CD14-positive monocyte (primary cell): ENCODE measurements at places on chromosomes 5 and 9. TPM values are rescaled to one million over a fixed set of nuclear protein-coding genes. Genes with fewer than 3 reads are reported as not detected.

ARHGEF28 gene
- not detected for polyA plus RNA-seq

GRCh38 chr9:35923927-35924763, 14.9 kb downstream of the SPAAR start:
- no peaks in the 10 kb centered on the region for H3K36me3 ChIP-seq
- no peak for DNase-seq
- no peak overlapping the region for H3K4me3 ChIP-seq
- no peak overlapping the region for H3K27ac ChIP-seq

GRCh38 chr5:28324174-28324573, 1285.8 kb upstream of the CDH9 start:
- H3K4me3 ChIP-seq: no peak overlapping the region
- no peak overlapping the region for H3K27ac ChIP-seq
- H3K4me1 ChIP-seq: no peaks in the 10 kb centered on the region
- H3K27me3 ChIP-seq: no peaks in the 10 kb centered on the region
- H3K36me3 ChIP-seq: no peaks in the 10 kb centered on the region

DNA sequence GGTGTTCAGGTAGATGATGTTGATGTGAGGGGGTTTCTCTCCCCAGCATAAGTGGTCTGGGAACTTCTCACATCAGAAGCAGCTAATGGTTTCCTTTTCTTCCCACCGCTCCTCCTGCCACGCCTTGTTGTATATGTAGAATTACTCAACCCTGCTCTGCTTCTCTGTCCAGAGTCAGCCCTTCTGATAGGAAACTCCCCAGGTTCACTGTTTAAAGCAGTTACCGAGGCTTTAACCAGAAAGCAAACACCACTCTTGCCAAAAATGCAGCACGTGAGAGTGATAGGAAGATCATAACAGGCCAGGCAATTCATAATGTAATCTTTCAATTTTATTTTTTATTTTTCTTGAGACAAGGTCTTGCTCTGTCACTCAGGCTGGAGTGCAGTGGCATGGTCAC, 10.5 kb upstream of the TMEM252 start:
- H3K4me3 ChIP-seq: no peak overlapping the region
- H3K36me3 ChIP-seq: no peaks in the 10 kb centered on the region
- peak; percentile 62 for DNase-seq

SPINK1 gene
- polyA plus RNA-seq: not detected

DNA sequence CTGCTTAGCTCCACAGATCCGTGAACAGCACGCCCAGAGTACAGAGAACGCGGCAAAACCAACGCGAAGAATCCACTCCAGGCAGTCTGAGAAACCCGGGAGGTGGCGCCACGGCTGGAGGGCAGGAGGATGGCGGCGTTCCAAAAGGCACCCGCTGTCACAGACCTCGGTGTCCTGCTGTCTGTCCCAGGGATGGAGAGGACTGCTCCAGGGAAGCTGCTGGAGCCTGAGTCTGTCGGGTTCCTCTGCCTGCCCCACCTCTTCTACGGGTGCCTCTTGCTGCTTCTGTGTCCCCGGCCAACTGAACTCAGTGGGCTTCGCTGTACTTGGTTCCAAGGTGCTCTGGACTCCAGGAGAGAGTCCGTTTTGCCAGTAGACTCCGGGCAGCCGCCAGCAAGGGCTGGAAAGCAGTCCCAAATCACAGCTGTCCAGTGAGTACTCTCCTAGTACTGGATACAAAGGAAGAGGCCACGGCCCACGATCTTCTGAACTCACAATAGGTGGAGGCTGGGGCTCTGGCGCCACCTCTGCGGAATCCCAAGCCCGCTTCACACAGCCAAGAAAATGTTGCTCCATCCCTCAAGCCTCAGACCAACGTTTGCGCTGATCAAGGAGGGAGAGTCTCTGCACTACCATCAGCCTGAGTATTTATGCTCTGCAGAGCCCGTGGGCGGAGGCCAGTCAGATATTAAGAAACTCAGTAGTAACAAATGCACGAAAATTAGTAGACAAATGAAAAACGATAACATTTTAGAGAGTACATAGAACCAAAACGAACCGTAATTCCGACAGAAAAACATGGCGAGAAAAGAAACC, 440 bp downstream of the ANXA2R start:
- H3K27me3 ChIP-seq: no peaks in the 10 kb centered on the region
- no peaks in the 10 kb centered on the region for H3K36me3 ChIP-seq
- peak; percentile 71 for DNase-seq

DNA sequence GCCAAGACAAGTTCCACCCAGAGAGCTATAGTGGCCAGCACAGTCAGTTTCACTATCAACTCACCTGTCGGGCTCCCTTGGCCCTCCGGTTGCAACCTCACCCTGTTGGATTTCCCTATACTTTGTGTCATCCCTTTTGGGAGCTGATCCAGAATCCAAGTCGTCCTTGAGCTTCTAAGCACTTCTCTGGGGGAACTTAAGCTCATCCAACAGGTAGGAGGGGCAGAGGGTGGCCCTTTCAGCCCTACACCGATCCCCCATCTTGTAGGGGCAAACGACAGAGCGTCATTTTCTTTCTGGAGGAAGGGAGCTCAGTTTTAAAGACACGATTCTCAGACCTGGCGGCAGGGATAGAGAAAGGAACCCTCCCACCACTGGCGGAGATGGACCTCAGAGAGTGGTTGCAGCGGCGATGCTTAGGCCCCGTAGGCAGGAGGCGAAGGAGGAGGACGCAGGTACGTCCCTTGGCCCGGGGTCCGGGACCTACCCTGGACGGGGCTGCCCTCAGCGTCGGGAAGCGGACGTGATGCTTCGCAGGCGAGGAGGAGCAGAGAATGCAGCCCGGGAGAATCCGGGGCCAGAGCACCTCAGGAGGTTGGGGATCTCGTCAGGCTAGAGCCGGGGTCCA, 519 bp downstream of the ZER1 start:
- no peak for DNase-seq

SH3RF2 gene
- polyA plus RNA-seq: not detected in 2 replicates

CDX1 gene
- polyA plus RNA-seq: not detected

GRCh38 chr9:109802491-109802890, 22.5 kb downstream of the PALM2AKAP2 start:
- DNase-seq: no peak
- H3K4me1 ChIP-seq: no peaks in the 10 kb centered on the region
- no peak overlapping the region for H3K4me3 ChIP-seq
- H3K36me3 ChIP-seq: no peaks in the 10 kb centered on the region
- peaks cover 9% of the 10 kb centered on the region for H3K27me3 ChIP-seq

CDC20B gene
- polyA plus RNA-seq: not detected

DNA sequence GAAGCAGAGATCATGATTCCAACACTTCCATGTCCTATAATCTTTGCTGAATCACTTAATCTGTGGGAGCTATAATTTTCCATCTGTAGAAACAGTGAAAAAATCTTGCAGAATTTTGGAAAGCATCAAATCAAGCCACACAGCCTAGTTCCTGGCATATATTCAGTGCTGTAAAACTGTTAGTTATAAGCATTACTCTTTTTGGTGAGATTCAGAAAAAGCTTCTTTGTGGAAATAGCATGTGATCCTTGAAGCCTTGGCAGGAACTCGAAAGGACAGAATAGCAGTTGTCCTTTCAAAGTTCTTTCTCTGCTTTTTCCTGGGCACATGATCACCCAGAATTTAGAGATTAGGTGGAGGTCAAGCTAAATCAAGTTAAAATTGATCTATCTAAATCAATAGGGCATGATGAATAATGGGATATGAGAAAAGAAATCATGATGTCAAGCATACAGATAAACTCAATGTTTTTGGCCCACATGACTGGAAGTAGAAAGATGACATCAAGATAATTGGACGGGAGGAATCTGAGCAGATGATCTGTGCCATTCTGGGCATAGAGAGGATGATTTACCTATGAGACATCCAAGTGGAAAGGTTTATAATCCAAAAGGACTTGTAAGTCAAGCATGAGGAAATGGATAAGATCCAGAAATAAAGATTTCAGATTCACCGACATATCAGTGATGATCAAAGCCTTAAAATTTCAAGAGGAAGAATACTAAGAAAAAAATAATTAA, 73.1 kb downstream of the TMEM232 start:
- H3K4me3 ChIP-seq: no peak overlapping the region
- no peaks in the 10 kb centered on the region for H3K36me3 ChIP-seq
- no peak for DNase-seq
- H3K27me3 ChIP-seq: no peaks in the 10 kb centered on the region
- no peak overlapping the region for H3K27ac ChIP-seq
- no peaks in the 10 kb centered on the region for H3K4me1 ChIP-seq

DNAH5 gene
- not detected for polyA plus RNA-seq

- peaks cover 45% of the 10 kb centered on the region for H3K4me1 ChIP-seq
- H3K27ac ChIP-seq: no peak overlapping the region
- DNase-seq: peak; percentile 72
- H3K27me3 ChIP-seq: no peaks in the 10 kb centered on the region
- H3K36me3 ChIP-seq: no peaks in the 10 kb centered on the region
These were observed 12.5 kb upstream of the PARP8 start for GRCh38 chr5:50653946-50654345.

DNA sequence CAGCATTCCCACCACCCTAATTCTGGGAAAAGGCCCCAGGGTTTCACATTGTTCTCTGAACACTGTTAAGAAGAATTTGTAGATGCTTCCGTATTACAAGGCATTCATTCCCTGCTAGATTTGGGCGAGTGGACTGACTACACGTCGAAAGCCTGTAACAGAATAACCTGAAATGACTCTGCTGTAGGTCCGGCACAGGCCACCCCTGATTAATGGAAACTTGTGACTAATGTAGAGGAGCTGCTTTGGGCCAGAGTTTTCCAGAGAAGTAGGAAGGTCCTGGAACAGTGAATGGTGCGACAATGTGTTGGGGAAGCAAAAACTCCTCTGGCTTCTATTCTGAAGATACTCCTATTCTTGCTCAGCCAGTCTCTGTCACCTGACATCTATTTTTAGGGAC, 87.6 kb downstream of the NR3C1 start:
- no peak for DNase-seq
- no peaks in the 10 kb centered on the region for H3K27me3 ChIP-seq
- peaks cover 24% of the 10 kb centered on the region for H3K36me3 ChIP-seq
- no peak overlapping the region for H3K4me3 ChIP-seq

GRCh38 chr9:33414889-33415500, 12.6 kb upstream of the AQP7 start:
- H3K4me3 ChIP-seq: no peak overlapping the region
- DNase-seq: no peak
- H3K36me3 ChIP-seq: no peaks in the 10 kb centered on the region
- H3K4me1 ChIP-seq: no peaks in the 10 kb centered on the region
- no peaks in the 10 kb centered on the region for H3K27me3 ChIP-seq
- H3K27ac ChIP-seq: no peak overlapping the region

DNA sequence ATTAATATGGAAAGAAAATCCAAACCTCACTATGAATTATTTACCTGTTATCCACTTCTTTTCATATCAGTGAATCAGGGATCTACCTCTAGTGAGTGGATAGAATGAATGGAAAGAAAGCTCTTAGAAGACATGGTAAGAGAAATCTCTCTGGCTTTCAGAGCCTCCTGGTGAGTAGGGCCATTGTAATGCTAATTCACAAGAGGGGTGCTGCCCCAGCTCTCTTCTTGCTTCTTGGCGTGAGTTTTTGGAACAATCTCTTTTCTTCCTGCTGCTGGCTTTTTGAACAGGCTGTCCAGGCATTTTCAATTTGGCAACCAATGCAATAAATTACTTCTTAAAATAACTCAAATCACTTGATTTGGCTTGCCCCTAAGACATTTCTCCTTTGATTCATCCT, 49.9 kb upstream of the KCNN2 start:
- no peaks in the 10 kb centered on the region for H3K36me3 ChIP-seq
- H3K4me3 ChIP-seq: no peak overlapping the region
- H3K4me1 ChIP-seq: no peaks in the 10 kb centered on the region
- no peak for DNase-seq
- H3K27ac ChIP-seq: no peak overlapping the region

- no peak for DNase-seq
- H3K4me1 ChIP-seq: no peaks in the 10 kb centered on the region
- no peak overlapping the region for H3K27ac ChIP-seq
- no peak overlapping the region for H3K4me3 ChIP-seq
- no peaks in the 10 kb centered on the region for H3K27me3 ChIP-seq
These were observed 44.7 kb downstream of the TRIP13 start for GRCh38 chr5:937151-937924.

TOR4A gene
- 13.7 TPM for polyA plus RNA-seq

- H3K4me3 ChIP-seq: no peak overlapping the region
- peaks cover 45% of the 10 kb centered on the region for H3K4me1 ChIP-seq
- H3K36me3 ChIP-seq: peaks cover 11% of the 10 kb centered on the region
- peak overlapping the region; percentile 87 for H3K27ac ChIP-seq
- H3K27me3 ChIP-seq: no peaks in the 10 kb centered on the region
These were observed 6.8 kb downstream of the RALGDS start for GRCh38 chr9:133113949-133114885.

DNA sequence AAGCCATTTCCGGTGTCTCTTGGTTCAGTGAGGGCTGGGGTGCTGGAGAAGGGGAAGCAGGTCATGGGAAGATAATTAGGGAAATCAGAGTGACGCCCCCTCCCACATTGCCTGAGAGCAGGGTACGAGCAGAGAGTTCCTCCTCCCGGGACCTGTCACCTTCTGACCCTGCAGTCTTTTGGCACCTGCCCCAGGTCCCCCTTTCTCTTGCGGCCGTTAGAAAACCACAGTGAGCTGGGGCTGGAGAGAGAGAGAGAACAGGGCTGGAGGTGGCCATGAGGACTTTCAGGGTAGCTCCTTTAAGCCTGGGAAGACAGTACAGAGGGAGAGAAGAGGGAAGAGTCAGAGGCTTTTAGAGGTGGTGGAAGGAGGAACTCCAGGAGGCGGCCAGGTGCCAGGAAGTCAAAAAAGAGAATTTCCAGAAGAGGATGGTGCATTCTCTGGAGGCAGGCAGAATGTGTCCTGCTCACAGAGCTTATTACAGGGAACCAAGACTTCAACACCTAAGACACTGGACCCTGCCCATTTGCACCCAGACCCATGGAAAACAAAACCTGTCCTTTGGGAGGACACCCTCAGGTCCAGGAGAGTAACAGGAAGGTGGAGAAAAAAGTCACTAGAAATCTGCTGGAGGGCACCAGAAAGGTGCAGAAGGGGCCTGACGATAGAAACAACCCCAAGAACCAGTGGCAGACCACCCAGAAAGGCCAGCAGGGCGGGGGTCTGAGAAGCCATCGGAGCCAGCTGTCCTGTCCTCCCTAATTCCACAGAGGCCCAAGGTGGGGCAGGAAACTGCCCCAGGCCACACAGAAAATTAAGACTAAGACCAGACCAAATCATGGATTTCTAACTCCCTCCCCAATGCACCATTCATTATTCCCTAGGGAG, 6.5 kb upstream of the ACSL6 start:
- peaks cover 7% of the 10 kb centered on the region for H3K27me3 ChIP-seq
- no peak overlapping the region for H3K27ac ChIP-seq
- no peaks in the 10 kb centered on the region for H3K4me1 ChIP-seq
- no peak for DNase-seq

DNA sequence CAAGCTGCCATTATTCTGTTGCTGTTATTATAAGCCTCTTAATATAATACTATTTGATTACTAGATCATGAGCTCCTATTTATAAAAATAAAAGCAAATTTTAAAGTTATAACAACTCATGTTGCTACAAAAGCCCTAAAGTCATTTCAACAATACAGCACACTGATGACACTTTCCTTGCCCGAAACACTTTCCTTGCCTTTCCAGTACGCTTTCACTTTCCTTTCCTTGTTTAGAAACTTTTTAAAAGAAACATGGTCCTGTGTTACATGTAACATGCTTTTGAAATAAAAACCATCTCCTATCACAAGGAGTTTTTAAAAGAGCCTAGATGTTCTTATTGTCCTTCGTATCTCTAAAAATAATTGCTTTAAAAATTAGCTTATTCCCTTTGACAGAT, 688.4 kb downstream of the PTPRD start:
- H3K27me3 ChIP-seq: no peaks in the 10 kb centered on the region
- peak overlapping the region; percentile 34 for H3K4me3 ChIP-seq
- no peak overlapping the region for H3K27ac ChIP-seq
- DNase-seq: no peak
- H3K36me3 ChIP-seq: no peaks in the 10 kb centered on the region
- H3K4me1 ChIP-seq: no peaks in the 10 kb centered on the region

GRCh38 chr9:125380406-125380805, 118.8 kb downstream of the GAPVD1 start:
- H3K4me3 ChIP-seq: no peak overlapping the region
- H3K27me3 ChIP-seq: no peaks in the 10 kb centered on the region
- no peak overlapping the region for H3K27ac ChIP-seq
- H3K4me1 ChIP-seq: no peaks in the 10 kb centered on the region
- no peak for DNase-seq
